AG04449 (cell line): ENCODE measurements at places on chromosomes 3 and 15.

DNA sequence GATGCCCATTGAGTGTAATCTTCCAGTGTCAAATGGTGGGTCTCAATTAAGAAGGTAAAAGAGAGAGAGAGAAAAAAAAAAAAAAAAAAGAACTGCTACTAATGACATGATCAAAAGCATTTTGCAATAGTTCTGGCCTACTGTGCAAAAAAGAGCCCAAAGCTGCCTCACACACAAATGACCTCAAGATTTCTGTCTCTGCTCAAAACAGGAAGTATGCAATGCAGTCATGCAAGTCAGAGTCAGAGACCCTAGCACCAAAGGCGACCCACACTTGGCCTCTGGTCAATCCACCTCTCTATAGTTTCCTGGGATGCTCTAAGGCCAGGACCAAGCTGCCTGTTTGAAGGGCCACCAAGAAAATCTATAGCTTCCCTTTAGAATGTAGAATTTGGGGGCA lies 323.5 kb downstream of the VPS13C start:
- no peak for DNase-seq

DNA sequence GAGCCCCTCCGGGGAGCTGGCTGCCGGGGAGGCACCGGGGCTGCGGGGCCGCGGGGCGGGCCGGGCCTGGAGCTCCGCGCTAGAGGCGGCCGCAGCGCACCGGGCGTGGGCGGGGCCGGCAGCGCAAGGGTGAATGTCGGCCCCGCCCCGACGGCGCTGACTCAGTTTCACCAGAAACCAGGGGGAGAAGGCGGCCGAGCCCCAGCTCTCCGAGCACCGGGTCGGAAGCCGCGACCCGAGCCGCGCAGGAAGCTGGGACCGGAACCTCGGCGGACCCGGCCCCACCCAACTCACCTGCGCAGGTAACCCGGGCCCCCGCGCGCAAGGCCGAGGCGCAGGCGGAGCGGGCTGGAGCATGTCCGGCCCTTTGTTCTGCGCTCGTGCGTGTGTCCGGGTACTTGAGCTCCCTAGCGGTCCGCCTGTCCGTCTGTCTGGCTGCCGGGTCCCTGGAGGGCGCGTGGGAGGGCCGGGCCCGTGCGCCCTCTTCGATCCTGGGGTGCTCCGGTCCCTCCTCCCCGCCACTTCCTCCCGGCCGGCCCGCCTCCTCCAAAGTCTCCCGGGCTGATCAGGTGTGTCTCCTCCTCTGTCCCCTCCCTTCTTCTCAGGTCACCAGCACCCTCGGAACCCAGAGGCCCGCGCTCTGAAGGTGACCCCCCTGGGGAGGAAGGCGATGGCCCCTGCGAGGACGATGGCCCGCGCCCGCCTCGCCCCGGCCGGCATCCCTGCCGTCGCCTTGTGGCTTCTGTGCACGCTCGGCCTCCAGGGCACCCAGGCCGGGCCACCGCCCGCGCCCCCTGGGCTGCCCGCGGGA lies at the start of gene SPINT1:
Gene SPINT1, plus strand, starts transcription at position 164 of the 811 bp plus-strand sequence. Its CDS starts 507 bp downstream, at position 671.
- DNase-seq = no peak

DNA sequence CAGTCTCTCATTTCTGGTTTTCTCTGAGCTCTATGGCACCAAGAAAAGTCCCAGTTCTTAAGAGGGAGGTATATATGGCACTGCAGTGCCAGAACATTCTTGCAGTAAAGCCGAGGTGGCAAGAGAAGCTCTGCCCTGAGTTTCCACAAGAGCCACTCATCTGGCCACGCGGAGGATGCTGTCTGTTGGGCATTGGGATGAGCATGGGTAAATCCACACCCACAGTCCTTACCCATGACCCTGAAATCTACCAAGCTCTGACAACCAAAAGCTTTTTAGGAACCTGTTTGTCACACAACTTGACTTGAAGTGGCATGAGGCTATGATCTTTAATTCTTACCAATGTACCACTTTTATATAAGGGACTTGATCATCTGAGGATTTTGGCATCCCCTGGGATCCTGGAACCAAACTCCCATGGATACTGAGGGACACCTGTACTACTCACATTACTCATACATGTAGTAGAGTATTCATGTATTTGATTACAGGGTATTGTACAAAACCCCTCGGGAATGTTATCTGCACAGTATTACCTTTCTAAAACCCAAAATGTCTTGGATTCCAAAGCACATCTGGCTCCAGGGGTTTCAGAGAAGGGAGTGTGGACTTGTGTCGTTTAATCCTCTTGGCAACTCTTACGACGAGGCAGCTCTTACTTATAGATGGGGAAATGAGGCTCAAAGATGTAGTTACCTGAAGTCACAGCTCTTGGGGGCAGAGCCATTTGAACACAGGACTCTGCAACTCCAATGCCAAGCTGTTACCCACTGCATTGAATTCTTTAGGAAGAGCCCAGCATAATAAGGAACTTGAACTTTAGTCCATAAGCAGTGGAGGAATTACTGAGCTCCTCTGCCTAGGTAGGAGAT lies 8.8 kb downstream of the RPL32 start:
- no peak for DNase-seq

DNA sequence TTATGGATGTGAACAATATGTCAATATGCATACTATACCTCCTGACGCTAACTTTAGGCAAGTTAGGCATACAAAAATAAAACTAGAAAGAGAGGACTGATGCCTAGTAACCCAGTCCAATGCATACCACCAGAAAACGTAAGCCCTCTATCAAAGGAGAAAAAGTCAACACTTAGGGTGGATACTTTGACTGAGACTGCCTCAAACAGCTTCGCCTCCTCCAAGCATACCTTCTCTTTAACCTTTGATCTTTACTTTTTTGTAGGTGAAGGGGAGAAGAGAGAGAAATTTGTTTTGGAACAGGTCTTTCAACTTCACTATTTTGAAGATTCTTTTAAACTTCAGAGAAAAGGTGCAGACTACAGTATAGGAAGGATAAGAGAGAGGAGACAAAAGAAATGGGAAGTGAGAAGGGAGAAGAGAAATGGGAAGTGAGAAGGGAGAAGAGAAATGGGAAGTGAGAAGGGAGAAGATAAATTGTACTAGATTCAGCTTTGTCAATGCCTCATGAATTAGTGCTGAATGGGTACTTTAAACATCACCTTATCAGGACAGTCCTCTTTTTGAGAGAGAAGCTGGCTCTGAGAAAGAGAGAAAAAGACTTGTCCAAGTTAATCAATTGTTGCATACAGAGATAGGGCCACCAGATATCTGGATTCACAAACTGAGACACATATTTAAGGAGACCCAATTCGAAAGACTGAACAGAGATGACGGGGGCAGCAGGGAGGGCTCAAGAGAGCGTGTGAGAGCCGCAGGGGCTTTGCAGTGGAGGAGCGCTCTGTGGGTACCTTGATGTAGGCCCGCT lies 1.0 kb downstream of the P3H2 start:
- no peak for DNase-seq

DNA sequence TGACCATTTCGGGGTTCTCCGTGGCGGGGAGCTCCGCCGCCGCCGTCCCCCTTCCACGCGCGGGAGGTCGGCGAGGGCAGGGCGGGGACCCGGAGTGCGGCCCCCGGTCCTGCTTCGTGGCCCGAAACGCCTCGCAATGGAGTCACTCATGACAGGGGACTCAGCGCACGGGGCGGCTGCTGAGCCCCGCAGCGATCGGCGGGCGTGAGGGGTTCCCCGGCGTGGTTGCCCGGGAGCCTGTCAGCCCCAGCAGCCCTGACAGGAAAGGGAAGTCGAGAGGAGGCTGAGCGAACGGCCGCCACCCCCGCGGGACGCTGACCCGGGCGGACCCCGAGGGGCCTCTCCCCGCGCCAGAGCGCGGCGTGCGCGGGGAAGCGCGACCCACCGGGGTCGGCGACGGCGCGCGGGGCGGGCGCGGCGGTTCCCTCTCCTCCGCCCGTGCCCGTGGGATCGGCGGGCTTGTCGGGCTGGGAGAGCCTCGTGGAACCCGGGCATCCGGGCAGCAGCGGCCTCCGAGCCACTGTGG lies 564 bp upstream of the PIGZ start:
- DNase-seq = no peak

DNA sequence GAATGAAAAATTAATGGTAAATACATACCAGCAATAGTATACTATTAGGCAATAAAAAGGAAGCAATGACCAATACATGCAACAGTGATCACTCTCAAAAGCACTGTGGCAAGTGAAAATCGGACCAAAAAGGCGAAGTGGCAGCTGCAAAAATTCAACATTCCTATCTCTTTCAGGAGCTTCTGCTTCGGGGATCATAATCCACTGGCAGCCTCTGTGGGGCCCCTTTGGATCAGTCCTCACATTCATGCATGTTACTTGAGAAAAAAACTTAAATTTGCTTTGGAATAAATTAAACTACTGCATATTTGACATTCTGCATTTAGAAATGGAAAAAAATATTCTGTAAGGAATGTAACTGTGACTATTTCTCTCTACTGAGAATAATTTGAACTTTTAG lies 425.6 kb downstream of the NR2F2 start:
- DNase-seq = no peak

- DNase-seq = no peak
Measured at GRCh38 chr3:150174179-150174578, 203.5 kb upstream of the PFN2 start.

DNA sequence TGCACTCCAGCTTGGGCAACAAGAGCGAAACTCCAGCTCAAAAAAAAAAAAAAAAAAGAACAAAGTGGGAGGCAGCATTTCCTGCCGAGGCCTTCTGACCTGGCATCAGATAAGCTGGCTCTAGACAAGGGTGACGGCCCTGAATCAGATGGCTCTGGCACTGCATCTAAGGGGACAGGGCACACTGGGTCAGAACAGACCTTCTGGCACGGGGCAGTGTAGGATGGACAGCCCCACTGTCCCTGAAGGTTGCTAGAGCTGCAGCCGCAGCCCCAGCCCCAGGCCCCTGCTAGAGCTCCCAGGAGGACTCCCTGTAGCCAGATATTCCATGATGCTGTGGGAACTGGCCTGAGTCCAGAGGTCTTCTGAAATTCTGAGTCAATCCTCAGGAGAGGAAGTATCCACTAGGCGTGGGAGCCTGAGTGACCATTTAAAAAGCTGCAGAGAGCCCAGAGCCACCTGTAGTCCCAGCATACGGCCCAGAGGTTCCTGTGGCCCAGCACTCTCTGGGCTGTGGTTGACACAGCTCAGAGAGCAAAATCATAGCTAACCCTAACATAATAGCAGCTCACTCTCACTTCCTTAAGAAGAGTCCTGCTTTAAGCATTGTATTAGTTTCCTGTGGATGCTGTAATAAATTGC lies 69.2 kb upstream of the MFGE8 start:
- no peak for DNase-seq

DNA sequence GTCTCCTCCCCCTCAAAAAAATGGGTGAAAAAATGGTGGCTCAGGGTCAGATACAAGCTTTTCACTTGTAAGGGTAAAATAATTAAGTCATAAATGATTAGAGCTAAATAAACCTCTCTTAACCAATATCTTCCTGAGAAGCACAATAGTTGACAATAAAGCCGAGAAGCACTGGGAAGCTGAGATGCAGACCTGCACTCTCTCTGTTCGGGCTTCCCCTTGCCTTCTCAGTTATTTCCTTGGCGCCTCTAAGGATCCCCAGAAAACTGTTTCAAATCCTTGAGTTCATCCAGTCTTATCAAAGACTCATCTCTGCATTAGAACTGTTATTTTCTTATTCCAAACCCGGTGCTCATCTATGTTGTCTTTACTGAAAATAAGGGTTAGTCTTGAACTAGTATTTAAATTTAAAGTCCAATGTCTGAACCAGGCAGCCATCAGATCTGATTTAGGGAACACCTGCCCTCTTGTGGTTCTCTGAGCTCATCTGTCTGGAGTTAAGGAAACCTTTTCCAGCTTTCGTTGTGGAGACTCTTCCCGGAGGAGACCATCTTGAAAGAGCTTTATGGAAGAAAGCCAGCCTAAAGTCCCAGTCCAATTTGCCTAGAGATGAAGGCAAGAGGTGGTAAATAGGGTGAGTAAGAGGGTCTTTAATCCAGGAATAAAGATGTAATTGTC lies 256.4 kb upstream of the MCTP2 start:
- DNase-seq = no peak

- no peak for DNase-seq
Measured at GRCh38 chr3:113551820-113552219, 19.5 kb downstream of the SIDT1 start.

DNA sequence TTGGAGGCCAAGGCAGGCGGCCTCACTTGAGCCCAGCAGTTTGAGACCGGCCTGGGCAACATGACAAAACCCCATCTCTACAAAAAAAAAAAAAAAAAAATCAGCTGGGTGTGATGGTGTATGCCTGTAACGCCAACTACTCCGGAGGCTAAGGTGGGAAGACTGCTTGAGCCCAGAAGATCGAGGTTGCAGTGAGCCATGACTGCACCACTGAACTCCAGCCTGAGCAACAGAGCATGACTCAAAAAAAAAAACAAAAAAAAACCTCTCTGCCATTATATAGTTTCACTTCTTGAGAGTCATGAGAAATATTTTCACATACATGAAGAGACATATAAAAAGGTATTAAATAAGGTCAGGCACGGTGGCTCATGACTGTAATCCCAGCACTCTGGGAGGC lies 45.9 kb upstream of the CP start:
- DNase-seq = no peak

- no peak for DNase-seq
Measured at GRCh38 chr3:136136454-136136853, 59.7 kb downstream of the MSL2 start.

GRCh38 chr15:74191798-74192197 lies 10.8 kb downstream of the STRA6 start:
- no peak for DNase-seq

DNA sequence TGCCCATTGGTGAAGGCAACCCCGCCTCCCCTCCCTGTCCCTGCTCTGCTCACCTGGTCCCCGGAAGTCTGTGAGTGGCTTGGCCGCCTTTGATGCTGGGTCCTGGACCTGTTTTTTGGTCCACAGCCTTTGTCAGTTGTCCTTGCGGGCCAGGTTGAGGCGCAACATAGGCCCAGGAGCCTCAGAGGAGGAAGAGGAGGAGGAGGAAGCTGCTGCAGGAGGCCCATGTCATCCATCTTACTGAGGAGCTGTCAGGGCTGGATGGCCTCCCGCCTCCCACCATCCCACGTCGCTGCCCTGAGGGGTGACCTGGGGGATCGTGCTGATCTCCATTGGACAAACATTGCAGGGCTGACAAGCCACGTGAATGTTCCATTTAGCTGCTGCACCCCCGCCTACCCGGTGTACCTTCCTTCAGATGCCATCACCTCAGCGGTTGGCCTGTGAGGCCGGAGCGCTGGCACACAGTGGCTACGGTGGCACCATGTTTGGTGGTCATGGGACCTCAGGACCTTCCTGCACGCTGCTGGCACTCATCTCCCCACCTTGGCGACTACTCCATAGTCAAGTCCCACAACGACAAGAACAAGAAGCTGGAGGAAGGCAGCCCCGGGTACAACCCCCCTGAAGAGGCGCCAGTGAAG lies 106.3 kb downstream of the SMAD6 start:
- no peak for DNase-seq

DNA sequence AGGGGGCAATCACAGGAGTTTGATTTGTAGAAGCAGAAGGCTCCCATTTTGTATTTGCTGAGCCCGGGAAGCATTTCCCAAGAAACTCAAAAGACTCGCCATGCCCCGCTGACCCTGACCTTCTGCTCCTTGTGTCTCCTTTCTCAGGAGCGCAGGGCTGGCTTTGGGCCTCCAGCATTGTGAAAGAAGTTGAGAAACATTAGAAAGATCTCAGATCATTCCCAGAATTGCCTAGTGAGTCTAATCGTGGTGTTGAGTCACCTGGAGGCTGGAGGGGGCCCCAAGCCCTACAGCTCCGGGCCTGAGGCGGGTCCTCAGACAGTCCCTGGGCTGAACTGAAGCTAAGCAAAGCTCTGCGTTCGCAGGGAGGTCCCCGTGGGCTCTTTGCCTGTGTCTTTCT lies 10.9 kb upstream of the PIGZ start:
- peak; percentile 17 for DNase-seq

GRCh38 chr3:169454823-169455222 lies 208.7 kb downstream of the MECOM start:
- no peak for DNase-seq
